Posterior vena cava (tissue), 2 donors: ENCODE measurements at places on chromosomes 6 and 20.

GRCh38 chr6:39114388-39114703 is 640 bp downstream of the SAYSD1 start:
- no peak for DNase-seq

DNA sequence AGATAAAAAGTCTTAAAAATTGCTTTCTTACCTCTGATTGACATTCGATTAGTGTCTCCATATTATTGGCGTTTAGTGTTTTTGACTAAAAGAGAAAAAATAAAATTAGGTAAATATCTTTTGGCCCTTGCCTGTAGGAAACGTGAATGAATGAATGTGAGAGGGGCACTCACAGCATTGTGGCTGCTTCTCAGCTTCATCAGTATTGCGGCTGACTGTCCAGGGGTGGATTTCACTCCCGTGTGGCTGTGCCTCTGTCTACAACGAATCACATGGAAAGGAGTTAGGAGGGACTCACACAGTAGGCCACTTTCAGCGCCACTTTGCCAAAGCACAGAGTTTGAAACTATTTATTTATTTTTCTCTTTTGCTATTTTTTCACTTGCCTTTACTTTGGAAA is 844 bp downstream of the TAGAP start:
- no peak for DNase-seq

DNA sequence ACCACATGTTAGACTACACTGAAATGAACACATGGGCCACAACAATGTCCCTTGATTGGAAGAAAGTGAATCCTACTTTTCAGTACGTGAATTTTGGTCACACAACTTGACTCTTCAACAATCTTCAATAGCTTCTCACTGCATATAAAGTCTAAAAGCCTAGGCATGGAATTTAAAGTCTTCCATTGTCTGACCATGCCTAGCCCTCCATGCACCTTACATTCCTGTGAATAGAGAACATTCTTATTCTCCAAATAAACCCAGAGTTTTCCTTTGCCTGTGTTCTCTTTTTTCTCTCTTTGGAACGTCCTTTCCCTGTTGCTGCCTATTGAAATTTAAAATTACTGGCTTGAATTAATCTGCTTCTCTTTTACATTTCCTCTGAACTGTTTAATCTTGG is 207.5 kb downstream of the ASCC3 start:
- DNase-seq = no peak

- no peak for DNase-seq
These were observed 107.9 kb upstream of the NXT1 start for GRCh38 chr20:23242556-23243180.
